ENCODE measurements at places on chromosomes 3 and 15.

GRCh38 chr15:39781967-39782302, 706 bp downstream of the FSIP1 start:
- no peak for DNase-seq

DNA sequence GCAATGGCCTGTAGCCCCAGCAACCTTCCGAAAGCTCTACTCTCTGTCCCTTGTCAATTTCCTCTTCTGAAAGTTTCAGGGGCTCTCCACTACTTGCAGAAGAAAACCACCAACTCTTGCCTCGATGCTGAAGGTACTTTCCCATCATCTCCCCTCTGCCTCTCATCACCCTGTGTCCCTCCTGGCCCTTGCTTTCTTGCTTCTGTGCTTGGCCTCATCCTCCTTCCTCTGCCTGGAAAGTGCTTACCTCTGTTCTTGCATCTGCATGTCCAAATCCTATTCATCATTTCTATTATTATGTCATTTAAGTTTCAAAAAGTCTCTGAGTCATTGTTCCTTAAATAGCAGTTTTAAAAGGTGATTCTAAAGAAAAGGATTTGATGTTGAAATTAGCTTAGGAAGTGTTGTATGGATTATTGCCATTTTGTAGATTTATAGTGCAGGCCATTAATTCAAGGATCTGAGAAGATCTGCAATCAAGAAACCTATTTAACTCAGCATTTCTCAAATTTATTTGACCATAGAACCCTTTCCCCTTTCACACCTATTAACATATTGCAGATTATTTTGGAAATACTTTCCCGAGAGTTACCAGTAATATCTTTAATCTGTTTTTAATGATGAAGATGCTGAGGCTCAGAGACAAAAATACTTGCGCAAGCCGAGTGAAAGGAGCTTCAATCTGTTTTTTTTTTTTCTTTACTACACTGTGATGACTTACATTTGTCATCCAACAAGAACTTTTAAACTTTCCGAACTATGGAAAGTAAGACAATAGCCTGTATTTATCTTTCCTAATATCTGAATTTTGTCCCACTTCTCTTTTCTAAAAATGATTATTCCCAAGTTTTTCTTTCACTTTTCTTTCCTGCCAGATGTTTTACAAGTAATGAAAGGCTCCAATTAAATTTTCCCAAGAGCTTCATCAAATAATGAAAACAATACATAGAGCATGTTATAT, 22.3 kb upstream of the CFAP161 start:
- DNase-seq: no peak

DNA sequence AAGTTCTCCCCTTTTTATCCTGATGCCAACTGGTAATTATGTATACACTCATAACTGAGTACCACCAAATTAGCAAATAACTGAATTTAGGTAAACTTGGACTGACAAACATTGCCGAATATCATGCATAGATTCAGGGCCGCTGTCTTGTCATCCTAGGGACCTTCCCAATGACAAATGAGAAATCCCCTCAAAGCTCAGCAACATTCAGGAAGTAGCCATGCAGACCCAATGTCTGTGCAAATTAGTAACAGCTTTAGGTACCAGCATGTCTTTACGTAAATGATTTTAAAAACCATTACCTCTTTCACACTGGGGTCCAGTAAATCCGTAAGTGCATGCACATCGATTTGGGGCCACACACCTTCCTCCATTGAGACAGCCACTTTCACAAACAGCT, 49.5 kb downstream of the FBN1 start:
- DNase-seq: no peak

- DNase-seq: no peak
Observed at GRCh38 chr3:10359761-10360161, 38.8 kb upstream of the SEC13 start.

DNA sequence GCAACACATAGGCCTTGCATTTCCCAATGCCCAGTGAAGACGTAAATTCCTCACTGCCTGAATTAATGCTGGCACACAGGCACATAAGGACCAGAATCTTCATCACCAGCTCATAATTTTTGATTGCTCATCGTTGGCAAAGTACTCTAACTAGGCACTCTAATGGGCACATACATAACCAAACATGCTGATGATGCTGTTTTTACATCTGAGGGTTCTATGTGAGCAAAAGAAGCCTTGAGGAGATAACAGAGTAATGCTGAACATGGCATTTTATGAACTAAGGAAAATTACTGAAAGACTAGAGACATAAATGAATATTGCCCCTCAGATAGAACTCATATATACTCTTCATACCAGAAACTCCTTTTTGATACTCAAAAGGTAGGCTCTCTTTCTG, 387.4 kb downstream of the EPHA6 start:
- no peak for DNase-seq

DNA sequence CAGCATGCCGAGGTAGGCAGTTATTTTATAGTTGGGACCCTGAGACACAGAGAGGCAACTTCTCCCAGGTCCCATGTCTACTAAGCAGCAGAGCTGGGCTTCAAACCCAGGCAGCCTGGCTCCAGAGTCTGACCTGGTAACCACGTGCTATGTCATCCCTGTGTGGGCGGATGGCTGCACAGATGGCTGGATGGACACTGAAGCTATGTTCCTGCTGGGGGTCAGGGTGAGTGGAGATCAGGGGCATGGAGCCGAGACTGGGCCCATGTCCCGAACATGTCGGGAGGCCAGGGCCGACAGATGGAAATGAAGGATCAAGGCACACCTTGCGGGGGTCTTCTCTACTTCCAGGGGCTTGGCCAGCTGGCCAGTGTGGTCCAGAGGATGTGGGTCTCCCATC, 9.3 kb upstream of the FBLN2 start:
- DNase-seq: no peak

DNA sequence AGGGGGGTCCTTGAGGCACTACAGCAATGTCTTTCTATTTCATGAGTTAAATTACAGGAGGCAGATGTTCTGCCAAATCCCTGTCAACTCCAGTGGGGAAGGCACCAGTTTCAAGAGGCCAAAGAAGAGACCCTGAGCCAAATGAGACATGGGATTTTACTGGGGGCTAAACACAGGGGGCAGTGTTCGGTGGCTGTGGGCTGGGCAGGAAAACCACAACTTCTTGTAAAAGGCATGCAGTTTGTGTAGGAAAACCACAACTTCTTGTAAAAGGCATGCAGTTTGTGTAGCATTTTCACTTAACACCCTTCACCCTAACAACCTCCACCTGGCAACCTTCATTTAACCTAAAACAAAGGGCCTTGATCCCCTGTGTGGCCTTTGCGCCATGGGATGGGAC, 61.0 kb downstream of the POLR2M start:
- no peak for DNase-seq

- no peak for DNase-seq
Observed at GRCh38 chr15:51589881-51590568, 32.5 kb downstream of the DMXL2 start.

DNA sequence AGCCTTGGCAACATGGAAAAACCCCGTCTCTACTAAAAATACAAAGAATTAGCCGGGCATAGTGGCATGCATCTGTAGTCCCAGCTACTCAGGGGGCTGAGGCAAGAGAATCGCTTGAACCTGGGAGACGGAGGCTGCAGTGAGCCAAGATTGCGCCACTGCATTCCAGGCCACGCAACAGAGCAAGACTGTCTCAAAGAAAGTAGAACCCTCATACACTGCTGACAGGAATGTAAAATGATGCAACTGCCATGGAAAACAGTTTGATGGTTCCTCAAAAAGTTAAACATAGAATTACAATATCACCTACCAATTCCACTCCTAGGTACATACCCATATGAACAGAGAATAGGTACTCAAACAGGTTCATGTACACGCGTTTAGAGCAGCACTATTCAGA, 158.9 kb downstream of the TBC1D5 start:
- no peak for DNase-seq

DNA sequence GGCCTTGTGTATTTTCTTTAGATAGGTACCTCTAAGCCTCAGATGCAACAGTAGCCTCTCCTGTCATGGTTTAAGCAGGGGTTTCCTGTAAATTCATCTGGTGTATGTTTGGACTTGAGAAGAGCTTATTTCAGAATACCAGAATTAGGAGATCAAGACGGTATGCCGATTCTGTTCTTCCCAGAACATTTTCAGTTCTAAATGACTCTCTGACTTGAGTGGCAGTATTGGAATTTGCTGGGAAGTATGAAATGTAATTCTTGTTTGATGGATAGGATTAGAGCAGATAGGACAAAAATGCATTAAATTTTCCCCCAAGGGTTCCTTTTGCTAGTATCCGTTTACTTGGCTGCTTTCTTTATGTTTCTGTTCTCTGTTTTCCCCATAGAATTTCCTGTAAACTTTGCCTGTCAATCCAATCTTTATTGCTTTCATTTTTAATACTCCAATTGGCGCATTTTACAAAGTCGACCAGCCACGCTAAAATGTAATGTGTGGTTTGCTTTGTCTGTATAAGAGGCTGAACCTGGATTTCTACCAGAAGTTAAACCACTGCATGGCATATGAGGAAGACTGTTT, 612.2 kb downstream of the RBMS3 start:
- DNase-seq: no peak
